ENCODE measurements at places on chromosomes 7 and 10. TPM values are rescaled to one million over a fixed set of nuclear protein-coding genes. Genes with fewer than 3 reads are reported as not detected.

Gene ITIH5
- 0.99 TPM for polyA plus RNA-seq

Gene AGAP4
- polyA plus RNA-seq = 17.6 TPM

Gene ANKRD30A
- not detected for polyA plus RNA-seq

Gene EPHA1
- 60.7 TPM for polyA plus RNA-seq

Gene EPDR1
- polyA plus RNA-seq = 4.4 TPM

Gene PRKCQ
- polyA plus RNA-seq = 12.6 TPM

Gene GNAT3
- not detected for polyA plus RNA-seq

Gene NEBL
- 2.3 TPM for polyA plus RNA-seq
